Activated naive CD4-positive, alpha-beta T cell (primary cell): ENCODE measurements at places on chromosomes 16 and 17.

- no peak for DNase-seq
Measured at GRCh38 chr17:58991718-58992331, 114.9 kb downstream of the TRIM37 start.

GRCh38 chr16:7513429-7513828, 180.8 kb downstream of the RBFOX1 start:
- no peak for DNase-seq

GRCh38 chr17:8292639-8293395, 2.4 kb downstream of the SLC25A35 start:
- DNase-seq: no peak

GRCh38 chr16:88407807-88408206, 25.0 kb downstream of the ZNF469 start:
- DNase-seq: no peak

- no peak for DNase-seq
Measured at GRCh38 chr16:50437769-50438437, 69.1 kb upstream of the BRD7 start.
